Astrocyte of the hippocampus (primary cell): ENCODE measurements at places on chromosomes 2 and 18.

- no peak for DNase-seq
Measured at GRCh38 chr2:119425620-119426395, 5.8 kb upstream of the TMEM37 start.

- no peak for DNase-seq
Measured at GRCh38 chr18:5469340-5469739, 74.5 kb downstream of the EPB41L3 start.

DNA sequence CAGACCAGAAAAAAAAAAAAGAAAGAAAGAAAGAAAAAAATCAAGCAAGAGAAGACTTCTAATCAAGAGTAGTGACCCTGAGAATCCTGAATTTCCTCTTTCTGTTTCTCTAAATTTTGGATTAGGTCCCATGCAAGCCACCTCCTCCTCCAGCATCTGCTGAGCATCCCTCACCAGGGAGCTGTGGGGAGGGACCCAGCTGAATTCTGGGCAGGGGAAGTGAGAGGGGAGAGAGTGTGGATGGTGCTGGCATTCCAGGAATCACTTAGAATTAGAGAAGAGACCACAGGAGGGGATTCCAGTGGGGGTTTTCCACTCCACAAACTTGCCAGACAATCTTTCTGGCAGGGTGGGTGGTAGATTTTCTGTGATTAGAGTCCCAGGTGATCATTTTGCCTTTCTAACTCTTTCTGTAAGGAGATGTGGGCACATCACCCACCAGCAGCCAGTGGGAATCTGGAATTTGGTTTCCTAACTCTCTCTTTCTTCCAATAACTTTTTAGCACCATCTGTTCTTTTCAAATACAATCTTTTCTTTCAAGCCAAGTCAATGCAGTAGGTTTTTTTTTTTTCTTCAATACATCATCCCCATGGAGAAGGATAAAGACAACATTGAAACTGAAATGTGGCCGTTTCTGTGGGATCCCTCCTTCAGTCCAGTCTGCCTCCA, 279.2 kb downstream of the CLIP4 start:
- DNase-seq: peak; percentile 42

- DNase-seq: no peak
Measured at GRCh38 chr2:23850564-23851256, 76.2 kb downstream of the ATAD2B start.

- DNase-seq: no peak
Measured at GRCh38 chr2:34949316-34949715, 1350.2 kb upstream of the FAM98A start.

DNA sequence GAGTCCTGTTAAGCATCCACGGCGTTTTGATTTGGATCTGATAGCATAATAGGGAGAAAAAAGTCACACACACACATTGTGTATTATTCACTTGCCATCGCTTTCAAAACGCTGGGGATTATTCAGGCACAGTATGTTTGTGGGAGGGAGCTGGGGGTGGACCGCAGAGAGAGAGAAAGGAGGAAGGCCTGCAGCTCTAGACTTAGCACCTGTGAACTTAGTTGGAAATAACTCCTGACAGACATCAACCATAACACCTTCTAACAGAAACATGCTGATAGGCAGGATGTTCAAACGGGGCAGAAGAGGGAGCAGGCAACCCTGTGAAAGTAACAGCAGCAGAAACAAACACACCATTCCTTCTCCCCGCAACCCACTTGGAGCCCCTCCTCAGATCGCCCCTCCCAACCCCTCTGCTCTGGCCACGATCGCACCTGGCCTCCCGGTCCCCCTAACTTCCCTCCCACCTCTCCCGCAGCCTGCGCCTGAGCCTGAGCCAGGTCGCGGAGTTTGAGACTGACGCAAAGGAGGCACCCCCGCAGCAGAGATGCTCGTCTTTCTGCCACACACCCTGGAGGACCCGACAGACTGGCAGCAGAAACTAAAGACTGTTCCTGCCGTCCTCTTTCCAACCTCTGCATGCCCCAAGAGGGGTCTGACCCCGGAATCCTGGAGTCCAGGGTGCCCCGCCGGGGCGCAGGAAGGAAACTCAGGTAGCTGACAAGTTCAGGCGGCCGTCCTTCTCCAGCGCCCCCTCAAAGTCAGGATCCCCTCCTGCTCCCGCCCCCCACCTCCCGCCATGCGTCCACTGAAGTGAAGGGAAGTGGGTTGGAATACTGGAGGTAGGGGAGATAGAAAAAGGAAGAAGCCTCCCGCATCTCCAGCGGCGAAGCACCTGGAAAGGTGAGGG, 738 bp downstream of the CHST9 start:
- peak; percentile 6 for DNase-seq

DNA sequence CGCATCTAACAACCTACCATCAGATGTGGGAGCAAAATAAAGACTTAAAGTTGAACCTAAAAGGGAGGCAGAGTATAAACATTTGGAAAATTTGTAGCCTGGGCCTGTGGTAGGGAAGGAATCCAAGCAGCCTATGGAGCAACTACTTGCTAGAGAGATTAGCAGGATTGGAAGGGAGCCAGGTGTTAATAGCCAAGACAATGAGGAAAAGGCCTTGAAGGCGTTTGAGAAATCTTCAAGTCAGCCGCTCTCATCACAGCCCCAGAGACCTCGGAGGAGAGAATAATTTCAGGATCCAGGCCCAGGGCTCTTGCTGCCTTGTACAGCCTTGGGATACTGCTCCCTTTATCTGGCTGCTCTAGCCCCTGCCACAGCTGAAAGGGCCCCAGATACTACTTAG, 219.7 kb downstream of the THSD7B start:
- DNase-seq: peak; percentile 49

GRCh38 chr18:43396266-43396665, 119.0 kb upstream of the SYT4 start:
- DNase-seq: peak; percentile 53

DNA sequence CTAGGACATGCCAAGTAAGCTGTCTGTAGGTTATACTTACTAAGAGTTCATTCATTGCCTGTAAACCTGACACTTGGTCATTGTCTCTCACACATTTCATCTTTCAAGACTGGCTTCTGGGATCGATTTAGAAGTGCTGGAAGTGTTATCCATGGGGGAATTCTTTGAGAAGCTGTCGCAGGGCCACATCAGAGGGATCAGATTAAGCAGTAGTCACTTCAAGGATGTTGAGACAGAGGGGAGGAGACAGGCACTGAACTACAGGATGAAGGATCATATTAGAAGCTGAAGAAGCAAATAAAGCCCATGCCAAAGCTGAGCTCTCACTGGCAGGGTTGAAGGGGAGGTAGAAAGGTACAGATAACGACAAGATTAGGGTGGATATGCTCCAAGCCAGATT, 49.0 kb downstream of the CDK15 start:
- DNase-seq: no peak

DNA sequence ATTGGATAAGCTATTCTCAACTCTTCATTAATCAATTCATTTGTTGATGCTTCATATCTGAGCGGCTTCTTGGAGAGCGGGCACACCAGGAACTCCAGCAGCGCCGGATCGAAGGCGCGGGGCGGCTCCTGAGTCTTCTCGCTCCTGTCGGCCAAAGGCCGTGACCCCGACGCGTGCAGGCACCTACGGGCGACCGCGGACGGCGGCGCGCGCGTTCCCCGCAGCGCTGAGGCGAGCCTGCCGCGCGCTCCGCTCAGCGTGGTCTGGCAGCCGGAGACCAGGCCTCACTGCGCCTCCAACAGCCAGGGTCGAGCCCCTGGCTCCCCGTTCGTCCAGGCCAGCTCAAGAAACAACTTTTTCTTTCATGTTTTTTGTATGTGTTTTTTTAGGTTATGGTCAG, 97.5 kb downstream of the ICA1L start:
- DNase-seq: no peak

- peak; percentile 29 for DNase-seq
Measured at GRCh38 chr2:237533668-237534161, 32.7 kb upstream of the PRLH start.

- no peak for DNase-seq
Measured at GRCh38 chr2:231312066-231312465, 83.4 kb upstream of the B3GNT7 start.

GRCh38 chr18:9191658-9192256, 55.2 kb downstream of the ANKRD12 start:
- DNase-seq: no peak

GRCh38 chr2:73933194-73933593, 6.5 kb downstream of the DGUOK start:
- DNase-seq: peak; percentile 25
